ENCODE measurements at places on chromosomes 13 and 19. TPM values are rescaled to one million over a fixed set of nuclear protein-coding genes. Genes with fewer than 3 reads are reported as not detected.

The ZNF83 gene
- total RNA-seq, result 2.5 TPM

The CABP5 gene
- not detected for total RNA-seq

DNA sequence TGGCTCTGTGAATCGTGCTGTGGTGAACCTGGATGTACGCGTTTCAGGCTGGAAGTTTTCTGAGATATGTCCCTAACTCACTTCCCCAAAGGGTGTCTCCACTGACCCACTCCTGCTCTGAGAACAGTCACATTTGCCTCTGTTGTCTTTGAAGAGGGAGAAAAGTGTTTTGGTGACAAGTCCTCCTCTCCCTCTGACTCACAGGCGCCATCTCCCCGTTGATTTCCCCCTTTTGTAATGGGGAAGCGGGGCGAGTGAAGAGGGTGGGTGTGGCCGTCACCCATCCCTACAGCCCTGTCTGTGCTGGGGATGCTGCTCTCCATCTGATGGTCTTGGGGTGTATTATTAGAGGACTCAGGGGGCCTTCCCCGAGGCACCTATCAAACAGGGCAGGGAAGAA, 9.6 kb downstream of the APC2 start:
- H3K36me3 ChIP-seq, result no peaks in the 10 kb centered on the region
- no peak overlapping the region for H3K4me3 ChIP-seq
- no peak overlapping the region for H3K27ac ChIP-seq
- H3K27me3 ChIP-seq, result no peaks in the 10 kb centered on the region
- no peaks in the 10 kb centered on the region for H3K4me1 ChIP-seq

- peak overlapping the region; percentile 88 for H3K27ac ChIP-seq
- H3K27me3 ChIP-seq, result no peaks in the 10 kb centered on the region
- peaks cover 5% of the 10 kb centered on the region for H3K4me1 ChIP-seq
Measured at GRCh38 chr19:6393983-6394412, 1.0 kb upstream of the GTF2F1 start.

DNA sequence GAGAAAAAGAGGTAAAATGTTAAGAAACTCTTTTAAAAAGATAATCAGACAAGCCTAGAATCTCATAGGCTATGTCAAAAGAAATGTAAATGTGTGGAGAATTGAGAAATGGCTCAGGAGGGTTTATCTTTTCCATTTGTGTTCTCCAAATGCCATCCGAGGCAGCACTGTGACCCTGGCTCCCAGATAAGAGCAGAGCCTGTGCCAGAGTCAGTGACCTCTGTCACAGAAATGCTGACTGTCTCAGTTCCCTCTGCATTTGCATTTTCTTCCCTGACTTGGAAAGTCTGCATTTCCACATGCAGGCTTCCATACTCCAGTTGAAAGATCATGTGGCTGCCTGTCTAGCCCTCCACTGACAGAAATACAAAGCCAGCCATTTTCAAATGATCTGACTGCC, 42.0 kb downstream of the SERTM1 start:
- no peaks in the 10 kb centered on the region for H3K27me3 ChIP-seq
- no peaks in the 10 kb centered on the region for H3K4me1 ChIP-seq
- H3K4me3 ChIP-seq, result no peak overlapping the region

GRCh38 chr13:88248393-88248792, 577.2 kb downstream of the SLITRK5 start:
- no peak overlapping the region for H3K27ac ChIP-seq
- DNase-seq, result no peak
- H3K4me3 ChIP-seq, result no peak overlapping the region
- H3K36me3 ChIP-seq, result no peaks in the 10 kb centered on the region
- H3K27me3 ChIP-seq, result no peaks in the 10 kb centered on the region
- no peaks in the 10 kb centered on the region for H3K4me1 ChIP-seq

DNA sequence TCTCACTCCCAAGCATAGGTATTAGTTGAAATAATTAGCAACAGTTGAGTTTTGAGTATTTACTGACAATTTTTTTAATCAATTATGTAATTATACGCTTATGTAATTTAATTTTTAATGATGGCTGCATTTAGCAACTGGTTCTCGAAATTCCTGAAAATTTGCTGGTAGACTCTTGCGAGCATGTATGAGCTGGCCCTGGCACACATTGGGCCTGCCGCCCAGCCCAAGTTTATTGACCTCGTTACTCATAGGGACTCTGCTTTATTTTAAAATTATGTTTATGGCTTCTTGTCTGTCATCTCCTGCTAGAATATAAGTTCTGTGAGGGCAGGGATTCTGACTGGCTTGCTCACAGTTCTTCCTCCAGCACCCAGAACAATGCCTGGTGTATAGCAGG, 6.7 kb downstream of the KLK14 start:
- H3K4me1 ChIP-seq, result no peaks in the 10 kb centered on the region
- no peaks in the 10 kb centered on the region for H3K36me3 ChIP-seq
- H3K27ac ChIP-seq, result no peak overlapping the region
- DNase-seq, result no peak
- H3K27me3 ChIP-seq, result no peaks in the 10 kb centered on the region

DNA sequence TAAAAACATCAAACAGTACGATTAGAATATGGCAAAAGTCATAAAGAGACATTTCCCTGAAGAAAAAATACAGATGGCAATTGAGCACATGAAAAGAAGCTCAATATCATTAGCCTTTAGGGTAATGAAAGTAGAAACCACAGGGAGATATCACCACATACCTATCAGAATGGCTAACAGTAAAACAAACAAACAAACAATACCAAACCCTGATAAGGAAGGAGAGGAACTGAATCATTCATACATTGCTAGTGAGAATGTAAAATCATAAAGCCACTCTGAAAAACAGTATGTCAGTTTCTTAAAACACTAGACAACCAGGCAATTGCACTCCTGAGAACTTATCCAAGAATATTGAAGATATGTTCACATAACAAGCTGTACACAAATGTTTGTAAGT, 1342.5 kb upstream of the SLC10A2 start:
- no peak overlapping the region for H3K27ac ChIP-seq
- no peak for DNase-seq
- H3K4me1 ChIP-seq, result no peaks in the 10 kb centered on the region
- no peaks in the 10 kb centered on the region for H3K27me3 ChIP-seq
- no peaks in the 10 kb centered on the region for H3K36me3 ChIP-seq
- no peak overlapping the region for H3K4me3 ChIP-seq

DNA sequence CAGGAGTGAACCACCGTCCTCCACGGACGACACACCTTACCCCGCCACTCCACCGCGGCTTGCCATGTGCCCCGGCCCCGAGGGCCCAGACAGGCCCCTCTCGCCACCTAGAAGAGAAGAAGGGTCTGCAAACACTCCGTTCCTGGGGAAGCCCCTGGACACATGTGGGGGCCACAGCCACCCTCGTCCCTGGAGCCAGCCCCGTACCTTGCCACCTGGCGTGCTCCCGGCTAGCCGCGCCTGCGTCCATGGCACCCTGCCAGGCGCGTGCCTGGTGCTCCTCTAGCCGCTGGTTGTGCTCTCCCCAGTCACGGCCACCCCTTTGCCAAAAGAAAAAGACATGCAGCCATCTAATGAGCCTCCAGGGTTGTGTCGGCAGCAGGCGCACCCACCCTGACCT, 19.9 kb upstream of the TINCR start:
- H3K4me1 ChIP-seq, result no peaks in the 10 kb centered on the region
- DNase-seq, result no peak
- no peaks in the 10 kb centered on the region for H3K27me3 ChIP-seq
- H3K36me3 ChIP-seq, result peaks cover 21% of the 10 kb centered on the region
- no peak overlapping the region for H3K4me3 ChIP-seq
- H3K27ac ChIP-seq, result no peak overlapping the region

- H3K27me3 ChIP-seq, result no peaks in the 10 kb centered on the region
- H3K36me3 ChIP-seq, result no peaks in the 10 kb centered on the region
- no peak overlapping the region for H3K4me3 ChIP-seq
- DNase-seq, result no peak
- H3K4me1 ChIP-seq, result no peaks in the 10 kb centered on the region
Measured at GRCh38 chr13:110317093-110317492, 10.0 kb downstream of the COL4A2 start.

DNA sequence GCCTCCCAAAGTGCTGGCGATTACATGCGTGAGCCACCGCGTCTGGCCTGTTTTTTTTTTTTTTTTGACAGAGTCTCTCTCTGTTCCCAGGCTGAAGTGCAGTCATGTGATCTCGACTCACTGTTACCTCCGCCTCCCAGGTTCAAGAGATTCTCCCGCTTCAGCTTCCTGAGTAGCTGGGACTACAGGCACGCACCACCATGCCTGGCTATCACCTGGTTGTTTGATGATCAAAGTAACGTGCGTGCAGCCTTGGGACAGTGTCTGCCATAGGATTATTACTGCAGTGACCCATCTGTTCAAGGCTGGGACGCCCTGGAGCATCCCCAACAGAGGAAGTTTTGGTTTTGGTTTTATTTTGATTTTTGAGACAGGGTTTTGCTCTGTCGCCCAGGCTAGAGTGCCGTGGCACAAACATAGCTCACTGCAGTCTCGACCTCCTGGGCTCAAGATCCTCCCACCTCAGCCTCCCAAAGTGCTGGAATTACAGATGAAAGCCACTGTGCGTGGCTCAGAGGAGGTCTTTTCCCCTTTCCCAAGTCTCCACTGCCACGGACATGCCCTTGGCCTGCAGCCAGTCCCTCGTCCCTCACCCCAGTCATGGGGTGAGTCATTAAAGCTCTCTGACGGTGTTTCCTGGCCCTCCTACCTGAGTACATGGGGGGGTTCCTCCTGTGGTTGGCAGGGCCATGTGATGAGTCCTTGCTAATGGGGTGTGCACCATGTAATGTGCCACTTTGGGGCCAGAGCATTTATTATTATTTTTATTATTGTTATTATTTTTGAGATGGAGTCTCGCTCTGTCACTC, 65.6 kb downstream of the IER2 start:
- H3K4me1 ChIP-seq, result no peaks in the 10 kb centered on the region
- no peaks in the 10 kb centered on the region for H3K27me3 ChIP-seq
- no peak for DNase-seq
- H3K36me3 ChIP-seq, result no peaks in the 10 kb centered on the region

GRCh38 chr13:65456150-65456912, 1773.8 kb downstream of the PCDH9 start:
- H3K36me3 ChIP-seq, result no peaks in the 10 kb centered on the region
- H3K4me3 ChIP-seq, result no peak overlapping the region
- DNase-seq, result no peak

GRCh38 chr19:43738780-43739211, 16.0 kb downstream of the SMG9 start:
- peaks cover 41% of the 10 kb centered on the region for H3K36me3 ChIP-seq
- no peaks in the 10 kb centered on the region for H3K4me1 ChIP-seq
- no peaks in the 10 kb centered on the region for H3K27me3 ChIP-seq
- H3K27ac ChIP-seq, result no peak overlapping the region
- no peak overlapping the region for H3K4me3 ChIP-seq

GRCh38 chr19:1813192-1814182, 1.4 kb upstream of the ATP8B3 start:
- H3K36me3 ChIP-seq, result peaks cover 34% of the 10 kb centered on the region
- H3K27ac ChIP-seq, result no peak overlapping the region
- peaks cover 6% of the 10 kb centered on the region for H3K4me1 ChIP-seq
- H3K4me3 ChIP-seq, result peak overlapping the region; percentile 35

DNA sequence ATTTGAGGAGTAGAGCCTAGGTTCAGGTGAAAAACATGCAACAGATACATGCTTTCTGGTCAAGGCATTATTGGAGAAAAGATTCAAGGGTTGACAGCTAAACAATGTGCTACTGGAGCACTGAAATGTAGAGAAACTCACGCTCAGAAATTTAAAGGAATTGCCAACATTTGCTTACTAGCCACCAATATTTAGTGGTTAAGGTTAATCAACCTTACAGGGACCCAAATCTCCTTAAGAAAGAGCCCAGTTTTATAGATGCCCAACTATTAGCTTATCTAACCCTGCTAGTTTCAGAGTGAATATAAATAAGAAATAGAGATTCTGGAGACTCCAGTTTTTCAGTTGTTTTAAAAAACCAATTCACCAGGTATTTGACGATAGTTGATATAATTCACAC, 203.6 kb downstream of the DACH1 start:
- no peaks in the 10 kb centered on the region for H3K36me3 ChIP-seq
- no peaks in the 10 kb centered on the region for H3K4me1 ChIP-seq
- no peak overlapping the region for H3K27ac ChIP-seq
- H3K27me3 ChIP-seq, result no peaks in the 10 kb centered on the region
- no peak for DNase-seq
- H3K4me3 ChIP-seq, result no peak overlapping the region

The NUP58 gene
- 15.8 TPM for total RNA-seq

DNA sequence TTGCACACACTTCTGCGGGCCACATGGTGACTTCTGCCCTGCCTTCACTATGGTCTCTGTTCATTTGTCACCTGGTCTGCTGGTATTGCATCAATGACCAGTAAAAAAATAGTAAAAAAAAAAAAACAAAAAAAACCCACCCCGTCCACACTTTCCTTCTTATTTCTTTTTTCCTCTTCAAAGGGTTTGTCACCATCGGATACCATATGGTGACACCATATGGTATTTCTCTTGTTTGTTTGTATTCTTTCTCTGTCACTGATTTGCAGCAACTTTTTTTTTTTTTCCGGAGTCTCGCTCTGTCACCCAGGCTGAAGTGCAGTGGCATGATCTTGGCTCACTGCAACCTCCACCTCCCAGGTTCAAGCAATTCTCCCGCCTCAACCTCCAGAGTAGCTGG, 26.2 kb upstream of the OR7C2 start:
- no peak overlapping the region for H3K27ac ChIP-seq
- H3K4me1 ChIP-seq, result no peaks in the 10 kb centered on the region
- no peak for DNase-seq
- H3K36me3 ChIP-seq, result no peaks in the 10 kb centered on the region
- no peaks in the 10 kb centered on the region for H3K27me3 ChIP-seq

DNA sequence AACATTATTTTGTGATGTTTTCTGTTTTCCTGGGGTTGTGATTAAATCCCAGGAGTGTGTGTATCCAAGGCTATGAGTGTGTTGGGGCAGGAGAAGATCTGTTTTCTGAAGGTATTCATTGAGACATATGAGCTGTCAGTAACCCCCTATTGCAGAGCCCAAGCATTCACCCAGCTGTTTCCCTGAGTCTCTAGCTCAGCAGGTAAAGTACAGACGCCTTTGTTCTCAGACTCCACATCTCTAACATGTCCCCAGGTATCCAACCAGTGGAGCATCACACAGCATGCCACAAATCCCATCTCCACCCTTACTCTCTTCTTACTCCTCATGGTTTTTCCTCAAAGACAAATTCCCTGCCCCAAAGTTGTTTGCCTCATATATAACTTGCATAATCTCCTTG, 213.6 kb downstream of the PCDH20 start:
- no peaks in the 10 kb centered on the region for H3K4me1 ChIP-seq
- no peaks in the 10 kb centered on the region for H3K36me3 ChIP-seq
- H3K4me3 ChIP-seq, result no peak overlapping the region
- DNase-seq, result no peak
- H3K27ac ChIP-seq, result no peak overlapping the region
- no peaks in the 10 kb centered on the region for H3K27me3 ChIP-seq

The ACER1 gene
- total RNA-seq, result not detected

- H3K36me3 ChIP-seq, result peaks cover 28% of the 10 kb centered on the region
- no peak for DNase-seq
- no peaks in the 10 kb centered on the region for H3K27me3 ChIP-seq
- H3K4me3 ChIP-seq, result no peak overlapping the region
- H3K4me1 ChIP-seq, result no peaks in the 10 kb centered on the region
Measured at GRCh38 chr19:17576758-17577456, 21.5 kb downstream of the COLGALT1 start.

Data from right lobe of liver (tissue), 6 donors.